ENCODE measurements at places on chromosomes 4 and X.

DNA sequence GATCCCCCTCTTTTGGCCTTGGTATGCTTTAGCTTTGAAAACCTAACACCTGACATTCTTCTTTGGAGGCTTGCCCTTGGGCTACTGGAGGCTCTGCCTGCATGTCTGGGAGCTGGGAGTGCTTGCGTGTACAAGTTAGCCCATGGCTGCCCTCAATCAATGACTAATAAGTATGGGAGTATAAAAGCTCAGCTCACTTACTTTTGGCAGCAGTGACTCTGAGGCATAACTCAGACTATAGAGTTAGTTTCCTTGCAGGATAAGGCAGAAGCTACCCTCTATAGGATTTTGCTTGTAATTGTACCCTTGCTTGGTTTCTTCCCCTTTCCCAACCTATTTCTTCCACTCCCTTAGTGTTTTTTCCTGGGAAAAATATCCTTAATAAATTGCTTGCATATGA lies 247.9 kb downstream of the PPP1R2C start:
- no peak for DNase-seq

- DNase-seq, result no peak
Observed at GRCh38 chr4:112973750-112974251, 75.7 kb upstream of the ANK2 start.

DNA sequence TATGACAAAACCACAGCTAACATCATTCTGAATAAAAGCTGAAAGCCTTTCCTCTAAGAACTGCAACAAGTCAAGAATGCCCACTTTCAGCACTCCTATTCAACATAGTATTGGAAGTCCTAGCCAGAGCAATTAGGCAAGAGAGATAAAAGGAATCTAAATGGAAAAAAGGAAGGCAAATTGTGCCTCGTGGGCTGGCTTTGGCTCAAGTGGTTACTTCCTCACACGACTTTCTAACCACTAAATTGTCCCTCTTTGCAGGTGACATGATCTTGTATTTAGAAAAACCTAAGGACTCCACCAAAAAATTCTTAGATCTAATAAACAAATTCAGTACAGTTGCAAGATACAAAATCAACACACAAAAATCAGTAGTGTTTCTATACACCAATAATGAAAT lies 57.2 kb downstream of the SCML2 start:
- DNase-seq, result no peak

DNA sequence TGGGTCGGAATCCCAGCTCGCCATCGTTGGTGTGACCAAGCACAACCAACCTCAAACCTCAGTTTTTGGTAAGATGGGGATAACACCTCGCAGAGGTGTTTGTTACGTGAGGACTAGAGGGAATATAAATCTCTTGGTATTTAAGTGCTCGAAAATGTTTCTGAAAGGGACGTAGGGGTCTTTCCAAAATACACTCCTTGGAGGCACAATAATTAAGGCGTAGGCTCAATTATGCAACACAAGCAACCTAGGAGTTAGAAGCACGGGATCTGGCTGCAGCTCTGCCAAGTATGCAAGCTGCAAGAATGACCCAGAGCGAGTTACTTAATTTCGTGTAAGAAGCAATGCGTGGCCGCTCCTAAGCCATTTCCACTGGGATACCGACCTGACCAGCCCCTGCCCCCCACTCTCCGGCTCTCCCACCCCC lies 552 bp downstream of the ADH5 start:
- no peak for DNase-seq

DNA sequence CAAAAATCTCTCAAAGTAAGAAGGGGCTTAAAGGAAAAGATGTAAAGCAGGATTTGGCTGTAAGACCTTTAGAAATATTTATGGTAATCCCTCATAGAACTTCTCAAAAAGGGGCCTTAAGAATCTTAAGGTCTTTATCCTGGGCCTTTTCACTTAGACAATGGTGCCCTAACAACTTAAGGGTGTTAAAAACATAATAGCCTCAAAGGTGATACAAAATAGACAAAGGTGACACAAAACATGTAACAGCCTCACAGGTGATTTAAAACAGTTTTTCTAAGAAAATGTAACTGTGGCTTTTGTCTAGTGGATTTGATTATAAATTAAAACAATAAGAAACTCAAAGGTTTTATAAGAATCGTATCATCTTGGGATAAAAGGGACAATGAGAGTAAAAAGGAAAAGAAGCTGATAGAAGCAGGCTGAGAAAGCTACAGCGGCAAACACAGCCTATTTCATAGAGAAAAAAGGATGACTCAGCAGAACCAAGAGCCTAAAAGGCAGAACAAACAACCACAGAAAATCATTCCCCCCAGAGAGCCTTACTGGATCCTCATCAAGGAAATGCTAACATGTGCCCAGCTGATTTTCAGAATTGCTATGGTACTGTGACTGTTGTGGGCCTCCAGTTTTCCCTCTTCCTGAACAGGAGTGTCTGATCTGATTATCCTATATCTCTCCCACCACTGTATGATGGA lies 164.3 kb downstream of the STPG2 start:
- no peak for DNase-seq

- no peak for DNase-seq
Observed at GRCh38 chr4:155450676-155451075, 73.9 kb upstream of the MAP9 start.

DNA sequence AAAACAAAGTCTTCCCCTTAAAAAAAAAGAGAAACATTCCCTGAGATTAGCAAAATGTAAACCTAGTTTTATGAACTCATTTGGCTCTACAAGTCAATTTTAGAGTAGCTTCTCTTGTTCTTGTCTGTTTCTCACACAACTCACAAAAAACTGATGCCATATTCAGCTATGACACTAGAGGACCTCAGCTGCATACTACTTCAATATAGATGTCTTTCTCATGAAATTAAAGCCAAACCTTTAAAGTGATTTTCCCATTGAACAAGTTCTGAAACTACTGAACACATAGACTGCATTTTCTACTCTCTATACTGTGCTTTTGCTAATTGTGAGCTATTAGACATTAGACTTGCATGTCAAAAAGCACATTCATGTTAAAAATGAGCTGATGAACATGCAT lies 49.8 kb downstream of the TBCK start:
- DNase-seq, result no peak

DNA sequence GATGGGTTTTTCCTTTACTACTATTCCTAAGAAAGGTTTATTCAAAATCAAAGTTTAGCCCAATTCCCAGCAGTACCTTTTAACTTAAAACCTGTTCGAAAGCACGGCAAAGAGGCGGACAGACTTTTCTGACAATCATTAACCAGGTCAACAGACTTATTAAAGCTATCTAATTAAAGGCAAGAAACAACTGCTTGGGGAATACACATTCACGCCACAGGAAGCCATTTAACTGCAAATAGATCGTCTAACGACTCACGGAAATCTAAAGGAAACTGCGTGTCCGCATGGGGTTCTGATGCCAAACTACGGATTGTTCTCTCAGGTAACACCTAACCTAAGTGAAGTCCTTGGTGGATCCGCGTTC lies 663 bp upstream of the USP53 start:
- DNase-seq, result no peak

DNA sequence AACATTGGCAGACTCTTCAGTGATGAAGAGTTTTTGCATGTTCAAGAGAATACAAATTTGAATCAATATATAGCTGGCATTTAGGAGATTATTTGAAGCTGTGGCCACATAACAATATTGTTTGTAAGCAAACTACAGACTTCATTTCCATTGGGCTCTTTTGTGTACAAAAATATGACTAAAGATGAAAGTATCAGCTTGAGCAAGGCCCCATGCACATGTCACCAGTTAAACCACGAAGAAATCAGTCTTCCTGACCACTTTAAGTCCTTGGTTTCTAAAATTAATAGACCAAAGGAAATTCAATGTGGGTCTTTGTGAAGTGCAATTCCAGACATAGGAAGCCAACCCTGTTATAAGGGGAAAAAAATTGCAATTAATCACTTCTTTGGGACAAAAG lies 1664.6 kb upstream of the ADGRL3 start:
- DNase-seq, result no peak

- no peak for DNase-seq
Observed at GRCh38 chr4:6910340-6910959, 824 bp downstream of the TBC1D14 start.

DNA sequence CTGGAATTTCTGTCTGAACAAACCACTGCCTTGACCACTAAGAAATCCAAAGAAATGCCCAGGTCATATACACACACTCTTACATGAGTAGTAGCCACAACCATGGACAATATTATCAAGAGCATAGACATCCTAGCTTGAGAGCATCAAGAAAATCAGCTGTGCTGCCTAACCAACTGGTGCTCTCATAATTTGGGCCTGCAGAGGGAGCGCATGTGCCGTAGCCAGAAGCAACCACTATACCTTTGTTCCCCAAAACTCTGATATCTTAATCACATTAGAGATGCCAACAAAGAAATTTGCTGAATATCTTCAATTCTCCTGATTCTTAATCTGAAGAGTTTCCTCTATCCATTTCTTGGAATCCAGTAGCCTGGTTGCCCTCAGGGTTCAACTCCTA lies 163.6 kb downstream of the ZNF674 start:
- no peak for DNase-seq

DNA sequence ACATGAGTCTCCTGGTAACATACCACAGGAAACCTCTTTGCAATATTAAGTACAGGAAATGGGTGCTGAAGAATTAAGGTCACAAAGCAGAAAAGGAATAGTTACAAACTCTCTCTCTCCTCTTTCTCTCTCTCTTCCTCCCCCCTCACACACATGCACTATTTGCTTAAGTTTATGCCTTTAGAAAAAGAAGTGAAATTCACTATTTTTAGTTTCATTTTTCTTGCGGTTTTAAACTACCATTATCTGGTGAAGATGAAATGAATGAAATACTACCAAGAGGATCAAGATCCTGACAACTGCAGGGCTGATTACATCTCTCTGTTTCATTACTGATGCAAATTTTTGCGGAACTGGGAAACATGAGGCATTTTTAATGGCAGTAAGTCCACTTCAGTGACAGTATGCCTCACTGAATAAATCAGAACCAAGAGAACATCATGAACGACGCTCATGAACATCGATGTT lies 64.3 kb upstream of the FTHL17 start:
- no peak for DNase-seq

DNA sequence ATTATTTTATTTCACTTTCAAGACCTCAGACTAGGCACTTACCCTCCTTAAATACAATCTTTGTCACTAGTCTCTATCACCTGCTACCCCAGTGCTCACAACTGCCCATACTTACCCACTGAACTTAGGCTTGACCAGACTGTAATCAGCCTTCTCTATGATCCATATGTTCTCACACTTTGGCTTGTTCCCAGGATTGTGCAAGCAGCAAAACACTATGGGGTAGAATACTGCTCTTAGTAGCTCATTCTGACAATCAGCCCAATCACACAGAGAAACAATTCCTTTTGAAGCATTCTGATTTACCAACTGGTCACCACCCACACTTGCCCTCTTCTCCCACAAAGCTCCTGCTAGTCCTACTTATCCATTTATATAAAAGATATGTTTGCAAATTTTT lies 878.3 kb downstream of the FSTL5 start:
- no peak for DNase-seq

DNA sequence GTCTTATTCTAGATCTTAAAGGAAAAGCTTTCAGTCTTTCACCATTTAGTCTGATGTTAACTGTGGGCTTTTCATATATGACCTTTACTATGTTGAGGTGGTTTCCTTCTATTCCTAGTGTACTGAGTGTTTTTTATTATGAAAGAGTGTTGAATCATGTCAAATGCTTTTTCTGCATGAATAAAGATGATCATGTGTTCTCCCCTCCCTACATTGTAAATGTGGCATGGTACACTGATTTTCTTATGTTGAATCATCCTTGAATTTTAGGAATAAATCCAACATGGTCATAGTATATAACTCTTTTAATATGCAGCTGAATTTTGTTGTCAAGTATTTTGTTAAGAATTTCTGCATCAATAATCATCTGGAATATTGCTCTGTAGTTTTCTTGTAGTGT lies 4.3 kb downstream of the CLGN start:
- no peak for DNase-seq

GRCh38 chrX:92241249-92241648 lies 462.1 kb downstream of the PCDH11X start:
- no peak for DNase-seq

- DNase-seq, result no peak
Observed at GRCh38 chr4:118888666-118889311, at the start of gene SYNPO2. TSS of gene SYNPO2 (plus strand) at chr4:118888854. CDS start at chr4:118889037, 183 bp downstream.

- DNase-seq, result no peak
Observed at GRCh38 chr4:177957596-177958360, 515.5 kb upstream of the AGA start.

DNA sequence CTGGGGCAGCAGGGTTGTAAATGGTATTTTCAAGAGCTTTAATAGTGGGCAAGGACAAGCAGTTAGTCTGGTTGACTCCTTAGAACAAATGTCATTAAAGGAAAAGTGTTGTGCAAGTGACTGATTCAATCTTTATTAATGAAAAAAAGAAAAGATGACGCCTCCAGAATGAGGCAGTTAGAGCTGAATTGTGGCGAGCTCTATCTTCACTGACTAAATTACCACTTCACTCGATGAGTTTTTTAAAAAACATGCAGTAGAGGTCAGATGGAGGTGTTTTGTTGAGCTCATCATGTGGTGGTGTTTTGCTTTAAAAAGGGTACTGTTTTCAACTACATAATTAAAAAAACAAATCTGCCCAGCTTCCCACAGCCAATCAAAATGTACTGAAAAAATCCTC lies 28.1 kb upstream of the TENM3 start:
- DNase-seq, result no peak

DNA sequence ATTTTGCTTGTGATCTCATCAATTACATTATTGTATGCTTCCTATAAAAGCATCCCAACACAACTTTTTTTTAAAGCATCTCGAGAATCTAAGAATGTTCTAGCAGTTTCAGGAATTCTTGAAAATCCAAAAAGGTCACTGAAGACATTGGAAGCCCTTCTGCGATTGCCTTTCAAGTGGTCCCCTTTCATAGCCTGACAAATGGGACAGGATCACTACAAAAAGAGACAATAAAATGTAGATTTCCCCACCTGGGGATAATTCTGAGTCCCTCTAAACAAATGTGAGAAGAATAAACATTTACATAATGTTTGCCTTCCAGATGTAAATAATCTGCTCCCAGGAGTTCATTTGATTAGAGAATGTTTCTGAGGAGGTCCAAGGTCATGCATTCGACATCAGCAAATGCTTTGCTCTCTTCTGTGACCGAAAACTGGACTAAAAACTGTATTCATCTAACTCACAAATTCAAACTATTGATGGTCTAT lies 116.0 kb downstream of the COL25A1 start:
- no peak for DNase-seq
